Inflammatory macrophage treated with lipopolysaccharide for 4 hours (primary cell): ENCODE measurements at places on chromosomes 16 and 17.
A peak's percentile ranks its signal among the peaks of the same experiment; 100 is the strongest.

GRCh38 chr17:73539166-73539565, 105.1 kb downstream of the SDK2 start:
- DNase-seq: no peak

- no peak for DNase-seq
Measured at GRCh38 chr17:41111151-41111885, 6.1 kb downstream of the KRTAP4-9 start.

DNA sequence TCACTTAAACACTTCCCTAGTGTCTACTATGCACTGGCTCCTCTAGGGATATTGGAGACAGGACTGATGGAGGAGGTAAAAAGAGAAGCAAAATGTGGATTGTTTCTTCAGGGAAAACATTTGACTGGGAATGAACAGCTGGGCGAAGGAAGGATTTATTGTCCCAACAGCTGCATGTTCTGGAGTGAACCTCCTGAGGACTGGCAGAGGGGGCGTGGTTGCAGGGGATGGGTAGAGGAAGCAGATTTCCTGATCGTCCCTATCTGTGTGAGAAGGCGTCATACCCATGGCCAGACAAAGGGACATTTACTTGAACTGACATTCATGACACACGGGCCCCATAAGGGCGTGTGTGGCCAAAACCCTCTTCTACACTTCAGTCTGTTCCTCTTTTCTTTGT, 321.5 kb downstream of the MAP2K4 start:
- no peak for DNase-seq

DNA sequence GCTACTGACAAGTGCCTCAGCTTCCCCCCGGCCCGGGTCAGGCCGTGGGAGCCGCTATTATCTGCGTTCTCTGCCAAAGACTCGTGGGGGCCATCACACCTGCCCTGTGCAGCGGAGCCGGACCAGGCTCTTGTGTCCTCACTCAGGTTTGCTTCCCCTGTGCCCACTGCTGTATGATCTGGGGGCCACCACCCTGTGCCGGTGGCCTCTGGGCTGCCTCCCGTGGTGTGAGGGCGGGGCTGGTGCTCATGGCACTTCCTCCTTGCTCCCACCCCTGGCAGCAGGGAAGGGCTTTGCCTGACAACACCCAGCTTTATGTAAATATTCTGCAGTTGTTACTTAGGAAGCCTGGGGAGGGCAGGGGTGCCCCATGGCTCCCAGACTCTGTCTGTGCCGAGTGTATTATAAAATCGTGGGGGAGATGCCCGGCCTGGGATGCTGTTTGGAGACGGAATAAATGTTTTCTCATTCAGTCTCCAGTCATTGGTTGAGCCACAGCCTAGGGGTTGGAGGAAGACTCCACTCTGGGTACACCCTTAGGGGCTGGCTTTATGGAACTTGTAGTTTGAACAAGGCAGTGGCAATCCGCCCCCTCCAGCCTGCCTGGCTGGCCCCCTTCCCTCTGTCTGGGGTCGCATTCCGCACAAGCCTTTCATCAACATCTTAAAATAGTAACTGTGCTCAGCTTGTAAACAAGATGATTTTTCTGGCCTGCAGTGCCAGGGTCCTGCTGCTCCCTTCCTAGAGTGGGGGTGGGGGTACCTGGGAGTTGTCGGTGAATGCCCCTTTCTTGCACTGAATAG, 4.1 kb downstream of the SYNGR2 start:
- peak; percentile 71 for DNase-seq

DNA sequence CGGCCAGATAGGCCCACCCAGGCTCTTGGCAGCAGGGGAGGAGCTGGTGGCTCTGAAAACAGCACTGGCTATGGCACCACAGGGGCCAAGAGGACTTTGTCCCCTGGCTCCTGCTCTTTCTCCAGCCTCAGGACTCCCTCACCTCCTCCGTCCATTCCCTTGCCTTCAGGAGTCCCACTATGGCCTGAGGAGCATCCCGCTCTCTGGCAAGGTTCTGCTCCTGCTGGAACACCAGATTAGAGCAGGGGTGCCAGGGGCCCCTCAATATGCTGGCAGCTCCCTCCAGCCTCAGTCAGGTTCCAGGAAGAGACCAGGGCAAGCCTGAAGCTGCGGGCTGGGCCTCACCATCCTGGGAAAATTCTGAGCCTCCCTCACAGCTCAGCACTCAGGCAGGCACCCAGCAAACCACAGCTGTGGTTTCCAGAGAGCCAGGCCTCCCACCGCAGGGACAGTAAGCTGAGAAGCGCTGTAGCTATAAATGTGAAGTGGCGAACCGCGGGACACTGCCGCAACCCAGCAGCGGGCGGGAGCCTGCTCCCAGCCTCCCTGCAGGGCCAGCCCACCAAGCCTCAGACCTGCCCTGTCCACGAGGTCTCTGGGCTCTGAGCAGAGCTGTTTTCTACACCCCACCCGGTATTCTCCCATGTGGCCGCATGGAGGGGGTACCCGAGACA, 25.7 kb downstream of the C17orf100 start:
- no peak for DNase-seq

DNA sequence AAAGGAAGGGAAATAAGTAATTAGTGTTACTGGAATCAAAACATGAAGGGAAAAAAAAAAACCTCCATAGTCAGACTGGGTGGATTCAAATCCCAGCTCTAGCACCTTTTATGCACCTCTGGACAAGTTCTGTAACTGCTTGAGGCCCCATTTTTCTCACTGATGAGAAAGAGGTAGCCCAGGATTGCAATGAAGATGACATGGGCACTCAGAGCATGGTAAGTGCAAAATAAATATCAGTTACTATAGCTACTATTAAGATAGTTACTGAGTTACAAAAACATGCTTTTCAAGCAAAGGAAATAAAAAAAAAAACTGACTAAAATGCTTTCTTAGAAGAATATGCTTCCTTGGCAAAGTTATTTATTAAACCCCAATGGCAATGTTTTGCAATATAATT, 58.8 kb downstream of the CEP95 start:
- no peak for DNase-seq

DNA sequence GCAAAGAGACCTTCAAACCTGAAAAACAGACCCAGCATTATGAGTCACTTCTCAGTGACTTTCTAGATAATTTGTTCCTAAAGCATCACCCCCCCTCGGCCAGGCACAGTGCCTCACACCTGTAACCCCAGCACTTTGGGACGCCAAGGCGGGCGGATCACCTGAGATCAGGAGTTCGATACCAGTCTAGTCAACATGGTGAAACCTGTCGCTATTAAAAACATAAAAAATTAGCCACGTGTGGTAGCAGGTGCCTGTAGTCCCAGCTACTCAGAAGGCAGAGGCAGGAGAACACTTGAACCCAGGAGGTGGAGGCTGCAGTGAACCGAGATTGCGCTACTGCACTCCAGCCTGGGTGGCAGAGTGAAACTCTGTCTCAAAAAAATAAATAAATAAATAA, 24.3 kb upstream of the RNPS1 start:
- no peak for DNase-seq

GRCh38 chr16:50469744-50470321, 78.4 kb upstream of the NKD1 start:
- no peak for DNase-seq

GRCh38 chr16:54505549-54506213, 219.1 kb upstream of the IRX3 start:
- DNase-seq: no peak

DNA sequence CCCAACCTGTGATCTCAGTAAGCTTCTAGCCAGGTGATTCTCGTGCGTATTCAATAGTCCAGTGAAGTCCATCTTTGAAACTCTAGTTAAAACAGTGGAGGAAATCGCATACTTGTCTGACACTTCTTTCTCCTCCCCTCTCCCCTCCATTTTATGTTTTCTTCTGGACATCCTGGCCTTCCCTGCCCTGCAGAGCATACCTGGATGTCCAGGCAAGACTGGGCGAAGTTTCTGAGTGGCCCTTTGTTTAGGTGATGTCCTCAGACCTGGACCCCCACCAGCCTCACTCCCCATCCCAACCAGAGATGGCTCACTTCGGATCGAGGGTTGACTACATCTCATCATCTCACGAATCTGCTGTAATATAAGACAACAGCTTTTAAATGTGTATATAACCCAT, 65.7 kb downstream of the CCDC182 start:
- DNase-seq: no peak

DNA sequence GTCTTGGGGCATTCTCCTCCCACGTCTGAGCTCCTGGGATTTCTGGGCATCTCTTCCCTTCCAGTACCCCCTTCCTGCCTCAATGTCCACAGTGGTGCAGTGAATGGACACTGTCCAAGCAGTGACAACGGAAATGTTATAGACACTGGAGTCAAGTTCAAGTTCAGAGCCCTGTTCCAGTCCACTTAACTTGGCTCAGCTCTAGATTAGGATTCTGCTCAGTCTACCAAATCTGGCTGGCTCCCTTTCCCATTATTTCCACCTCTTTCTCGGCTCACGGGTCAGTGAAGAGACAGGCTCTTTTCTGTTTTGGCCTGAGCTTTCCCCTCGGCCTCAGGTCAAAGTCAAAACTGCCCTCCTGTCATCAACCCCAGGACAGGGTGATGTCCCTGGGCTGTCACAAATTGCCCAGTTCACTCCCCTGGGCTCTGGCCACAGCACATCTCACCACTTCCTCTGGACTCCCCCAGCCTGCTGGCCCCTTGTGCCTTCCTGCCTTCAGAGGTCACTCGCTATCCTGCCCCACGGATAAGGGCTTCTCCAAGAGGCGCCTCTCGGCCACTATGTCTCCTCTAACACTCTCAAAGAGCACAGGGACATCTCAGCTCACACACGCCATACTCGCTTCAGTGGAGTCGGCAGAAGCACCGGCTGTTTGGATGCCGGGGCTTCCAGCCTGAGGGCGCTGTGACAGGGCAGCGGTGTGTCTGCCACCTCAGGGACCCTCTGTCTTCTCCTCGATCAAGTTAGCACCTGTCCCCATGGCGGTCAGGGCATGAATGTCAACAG, 17.7 kb upstream of the MRPL38 start:
- DNase-seq: no peak
